Fibroblast of skin of right quadriceps (primary cell): ENCODE measurements at places on chromosomes 16 and 17.

DNA sequence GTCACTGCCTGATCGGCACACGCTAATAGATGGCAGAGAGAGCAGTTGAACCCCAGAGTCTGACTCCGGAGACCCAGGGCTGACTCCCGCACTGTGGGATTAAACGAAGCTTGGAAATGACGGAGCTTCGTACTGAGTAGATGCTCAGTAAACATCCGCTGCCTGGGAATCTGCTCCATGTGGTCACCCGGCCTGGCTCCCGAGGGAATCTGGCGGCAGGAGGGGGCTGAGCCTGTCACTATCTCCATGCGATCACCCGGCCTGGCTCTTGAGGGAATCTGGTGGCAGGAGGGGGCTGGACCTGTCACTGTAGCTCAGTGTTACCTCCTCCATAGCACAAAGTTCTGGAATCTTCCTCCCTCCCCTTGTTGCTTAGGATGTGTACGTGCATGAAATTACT, 139.7 kb upstream of the CIBAR2 start:
- no peak for DNase-seq

GRCh38 chr17:50956750-50957523, 90.8 kb upstream of the TOB1 start:
- DNase-seq = peak; percentile 58

- no peak for DNase-seq
Observed at GRCh38 chr17:50818921-50819657, 16.3 kb upstream of the WFIKKN2 start.

DNA sequence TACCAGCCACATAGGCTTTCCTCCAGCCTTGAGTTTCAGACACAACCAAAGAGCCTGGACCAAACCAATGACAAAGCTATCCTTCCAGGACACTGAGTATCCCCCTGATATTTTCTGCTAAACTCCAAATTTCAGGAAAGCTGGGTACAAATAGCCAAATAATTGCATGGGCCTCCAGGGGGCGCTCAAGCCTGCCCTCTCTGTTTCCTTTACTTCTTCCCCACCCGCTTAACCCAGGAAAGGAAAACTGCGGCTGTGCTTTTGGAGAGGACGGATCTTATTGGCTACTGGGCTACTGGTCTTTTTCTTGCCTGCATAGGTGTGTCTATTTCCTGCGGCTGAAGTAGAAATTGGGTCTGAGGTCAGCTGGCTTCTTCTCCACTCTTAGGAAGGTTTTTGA, 30.1 kb downstream of the GNGT2 start:
- peak; percentile 54 for DNase-seq

- no peak for DNase-seq
Observed at GRCh38 chr16:66903544-66904427, 14.9 kb downstream of the CDH16 start.

DNA sequence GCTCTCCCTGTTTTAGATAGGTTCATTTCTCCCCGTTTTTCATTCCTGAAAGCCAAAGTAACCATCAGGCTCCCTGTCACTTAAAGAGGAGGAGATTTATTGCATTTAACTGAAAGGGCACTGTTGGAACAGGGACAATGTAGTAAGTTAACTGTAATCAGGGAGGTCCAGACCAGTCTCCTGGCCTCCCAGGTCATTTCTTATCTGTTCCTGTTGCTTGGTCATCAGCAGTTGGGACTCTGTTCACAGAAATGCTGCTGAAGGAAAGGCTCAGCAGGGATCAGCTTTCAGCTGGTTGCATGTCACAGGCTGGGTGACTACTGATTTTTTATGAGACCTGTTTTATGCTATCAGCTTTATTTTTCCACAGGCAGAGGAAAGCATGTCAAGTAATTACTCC, 622.6 kb upstream of the GOT2 start:
- DNase-seq = no peak

- no peak for DNase-seq
Observed at GRCh38 chr16:1416521-1416941, 2.0 kb upstream of the UNKL start.

DNA sequence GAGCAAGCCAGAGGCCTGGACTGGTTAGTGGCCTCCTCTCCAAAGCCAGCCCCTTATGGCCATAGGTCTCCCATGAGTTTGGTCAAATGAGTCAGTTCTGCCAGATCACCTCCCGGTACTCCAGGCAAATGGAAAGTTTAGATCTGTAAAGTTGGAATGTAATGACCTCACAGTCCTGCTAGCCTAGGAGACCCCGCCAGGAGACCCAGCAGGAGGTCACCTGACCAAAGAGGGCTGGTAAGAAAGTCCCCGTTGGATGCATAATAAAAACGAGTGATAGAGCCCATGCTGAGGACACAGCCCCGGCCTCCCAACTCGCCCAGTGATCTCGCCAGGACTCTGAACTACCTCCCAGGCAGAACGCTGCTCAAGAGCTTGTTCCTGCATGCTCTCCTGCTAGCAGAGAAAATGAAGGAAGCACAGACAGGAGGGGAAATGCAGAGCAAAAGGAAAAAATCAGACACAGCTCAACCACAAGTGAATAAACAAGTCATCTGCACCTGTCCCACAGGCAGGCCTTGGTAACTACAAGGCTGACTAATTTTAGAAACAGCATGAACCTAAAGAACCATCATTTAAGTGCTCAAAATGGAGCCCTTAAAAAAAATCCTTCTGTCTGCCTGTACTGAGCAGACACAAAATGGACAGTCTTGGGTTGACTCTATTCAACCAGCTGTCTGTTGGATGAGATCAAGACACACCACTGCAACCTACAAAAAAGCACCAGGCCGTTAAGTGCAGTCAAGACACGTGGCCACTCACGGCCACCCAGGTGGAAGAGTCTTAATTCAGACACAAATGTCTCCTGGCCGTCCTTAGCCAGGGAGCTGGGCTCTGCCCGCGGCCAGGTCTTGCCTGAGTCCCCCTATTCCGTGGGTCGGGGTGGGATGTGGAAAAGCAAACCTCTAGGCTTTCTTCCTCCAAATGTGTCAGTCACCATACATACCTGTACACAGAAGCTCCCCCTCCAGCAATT, 9.2 kb downstream of the CDIP1 start:
- peak; percentile 30 for DNase-seq

GRCh38 chr17:3988297-3989040, 24.2 kb upstream of the ATP2A3 start:
- peak; percentile 46 for DNase-seq

DNA sequence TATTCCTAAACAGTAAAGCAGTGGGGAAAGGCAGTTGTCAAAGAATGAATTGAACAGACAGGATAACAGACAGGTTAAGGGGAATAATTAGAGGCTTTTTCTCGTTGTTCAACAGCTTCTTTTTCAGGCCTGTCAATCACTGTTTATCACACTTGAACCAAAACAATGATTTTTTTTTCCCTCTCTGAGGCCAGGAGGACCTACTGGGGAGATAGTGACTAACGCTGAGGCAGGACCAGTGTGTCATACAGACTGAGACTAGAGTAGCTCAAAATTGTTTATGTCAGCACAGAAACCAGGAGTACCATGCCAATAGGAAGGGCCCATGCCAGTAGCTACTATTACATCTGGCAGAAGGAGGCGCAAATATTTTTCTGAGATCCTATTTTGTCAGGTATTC, 41.3 kb upstream of the NLK start:
- DNase-seq = no peak

DNA sequence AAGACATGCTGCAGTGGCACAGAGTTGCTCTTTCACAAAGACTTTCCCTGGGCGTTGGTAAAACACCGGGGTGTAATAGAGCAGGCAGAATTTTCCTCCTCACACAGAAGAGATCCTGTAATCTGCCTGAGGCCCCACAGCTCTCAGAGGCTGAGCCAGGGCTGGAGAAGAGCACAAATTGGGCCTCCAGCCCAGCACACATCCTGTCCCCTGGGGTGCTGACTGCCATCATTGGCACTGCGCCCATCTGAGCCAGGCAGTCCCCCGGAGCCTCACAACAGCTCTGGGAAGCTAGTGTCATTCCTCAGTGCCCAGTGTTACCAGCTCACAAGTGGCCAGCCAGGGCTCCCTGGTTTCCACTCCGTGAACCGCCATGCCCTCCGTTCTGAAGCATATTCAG, 119.4 kb downstream of the SOCS1 start:
- DNase-seq = peak; percentile 67

- no peak for DNase-seq
Observed at GRCh38 chr16:68351991-68352431, 41.2 kb downstream of the PRMT7 start.

DNA sequence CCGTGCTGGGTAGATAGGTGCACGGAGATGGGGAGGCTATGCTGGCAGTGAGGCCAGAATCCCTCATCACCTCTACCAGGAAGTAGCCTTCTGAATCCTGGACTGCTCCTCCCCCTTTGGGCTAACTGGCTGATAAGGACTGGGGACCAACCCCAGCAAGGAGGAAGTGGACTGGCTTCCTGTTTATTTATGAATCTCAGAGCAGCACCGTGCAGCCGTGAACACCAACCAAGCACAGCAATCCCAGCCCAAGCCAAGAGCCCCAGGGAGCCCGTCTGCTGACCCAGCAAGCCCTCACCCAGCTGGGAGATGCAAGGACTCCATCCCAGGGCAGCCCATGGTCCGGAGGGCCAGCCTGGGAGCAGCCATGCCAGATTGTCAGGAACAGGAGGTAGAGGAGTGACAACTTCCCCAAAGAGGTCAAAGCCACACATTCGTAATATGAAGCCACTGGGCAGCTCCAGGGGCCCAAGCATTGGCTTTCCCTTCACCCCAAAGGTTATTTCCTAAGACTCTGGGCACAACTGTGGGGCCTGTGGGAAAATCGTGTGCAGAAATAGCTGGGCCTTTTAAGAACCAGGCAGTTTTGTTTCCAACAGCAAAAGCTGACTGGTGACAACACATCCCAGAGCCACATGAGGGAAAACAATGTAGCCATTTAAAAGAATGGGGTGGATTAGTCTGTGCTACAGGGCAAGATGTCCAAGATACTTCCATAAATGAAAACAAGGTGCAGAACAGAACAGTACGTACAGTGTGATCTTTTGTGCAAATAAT, 23.9 kb downstream of the PHB1 start:
- DNase-seq = no peak

DNA sequence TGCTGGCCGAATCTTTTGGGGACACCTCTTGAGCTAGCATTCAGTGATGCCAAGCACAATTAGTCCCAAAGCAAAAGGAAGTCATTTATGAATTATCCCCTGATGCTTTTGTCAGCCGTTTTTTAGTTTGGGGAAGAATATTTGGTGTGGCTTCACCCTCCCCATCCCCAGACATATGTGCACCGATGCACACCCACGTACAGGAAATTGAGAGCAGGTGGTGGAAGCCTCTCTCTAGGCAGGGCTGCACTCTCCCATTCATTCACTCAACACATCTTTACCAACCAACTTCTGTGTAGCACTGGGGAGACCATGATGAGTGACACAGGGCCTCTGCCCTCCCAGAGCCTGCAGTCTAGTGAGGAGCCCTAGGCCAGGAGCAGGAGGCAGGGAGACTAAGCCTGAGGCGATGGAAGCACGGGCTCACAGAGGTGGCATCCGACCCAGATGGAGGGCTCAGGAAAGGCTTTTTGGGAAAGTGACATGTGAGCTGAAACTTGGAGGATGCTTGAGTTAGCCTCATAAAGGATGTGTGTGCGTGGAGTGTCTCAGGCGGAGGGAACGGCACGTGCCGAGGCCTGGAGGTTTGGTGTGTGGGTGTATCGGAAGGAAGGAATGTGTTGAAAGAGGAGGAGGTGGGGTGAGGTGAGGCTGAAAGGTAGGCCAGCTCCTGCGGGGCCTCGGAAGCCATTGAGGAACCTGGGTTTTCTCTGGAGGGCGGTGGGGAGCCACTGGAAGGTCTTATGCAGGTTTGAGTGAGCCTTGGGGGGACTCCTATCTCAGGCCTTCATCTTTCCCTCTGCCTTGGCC, 43.8 kb downstream of the PSME3IP1 start:
- no peak for DNase-seq

DNA sequence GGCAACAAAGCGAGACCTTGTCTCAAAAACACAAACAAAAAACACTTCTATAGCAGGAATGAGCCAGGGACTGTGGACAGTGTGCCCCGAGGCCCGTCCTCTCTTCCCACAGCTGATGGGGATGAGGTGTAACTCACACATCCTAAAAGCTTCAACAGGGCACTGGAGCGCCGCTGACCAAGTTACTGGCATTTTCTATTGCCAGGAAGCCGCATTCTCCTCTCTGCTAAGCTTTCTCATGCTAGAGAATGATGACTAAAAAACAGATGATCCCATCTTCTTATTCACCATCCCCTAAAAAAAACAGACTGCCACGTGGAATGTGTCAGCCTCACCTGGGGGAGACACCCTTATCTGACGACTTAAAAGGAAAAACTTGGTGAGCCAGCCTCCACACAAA, 16.3 kb downstream of the CARHSP1 start:
- DNase-seq = no peak

DNA sequence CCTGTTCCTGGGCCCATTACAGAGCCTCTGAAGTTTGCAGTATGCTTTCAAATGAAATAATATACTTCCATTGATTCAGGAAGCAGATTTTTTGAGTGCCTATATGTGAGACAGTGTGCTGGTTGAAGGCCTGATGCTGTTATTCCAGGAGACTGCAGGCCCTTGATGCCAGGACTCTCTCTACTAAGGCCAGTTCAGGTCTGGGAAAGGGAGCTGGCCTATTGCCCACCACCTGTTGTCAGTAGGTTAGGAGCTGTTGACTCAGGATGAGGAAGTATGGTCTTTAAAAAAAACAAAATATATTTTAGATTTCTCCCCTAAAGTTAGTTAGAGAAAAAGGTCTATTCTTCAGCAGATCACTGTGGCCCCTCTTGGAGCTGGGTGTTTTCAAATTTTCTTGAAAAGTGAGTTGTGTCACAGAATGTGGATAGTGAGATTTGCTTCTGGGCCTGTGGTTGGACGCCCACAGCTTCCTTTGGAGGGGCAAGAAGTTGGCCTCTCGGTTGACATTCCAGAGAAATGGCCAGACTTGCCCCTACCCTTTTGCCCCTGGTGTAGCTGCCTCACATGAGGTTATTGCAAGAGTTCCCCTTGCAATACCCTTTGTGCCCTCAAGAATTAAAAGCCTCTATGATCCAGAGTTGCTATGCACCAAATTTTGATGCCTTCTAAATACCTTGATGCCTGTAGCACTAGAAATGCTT, 7.9 kb downstream of the ESRP2 start:
- no peak for DNase-seq

DNA sequence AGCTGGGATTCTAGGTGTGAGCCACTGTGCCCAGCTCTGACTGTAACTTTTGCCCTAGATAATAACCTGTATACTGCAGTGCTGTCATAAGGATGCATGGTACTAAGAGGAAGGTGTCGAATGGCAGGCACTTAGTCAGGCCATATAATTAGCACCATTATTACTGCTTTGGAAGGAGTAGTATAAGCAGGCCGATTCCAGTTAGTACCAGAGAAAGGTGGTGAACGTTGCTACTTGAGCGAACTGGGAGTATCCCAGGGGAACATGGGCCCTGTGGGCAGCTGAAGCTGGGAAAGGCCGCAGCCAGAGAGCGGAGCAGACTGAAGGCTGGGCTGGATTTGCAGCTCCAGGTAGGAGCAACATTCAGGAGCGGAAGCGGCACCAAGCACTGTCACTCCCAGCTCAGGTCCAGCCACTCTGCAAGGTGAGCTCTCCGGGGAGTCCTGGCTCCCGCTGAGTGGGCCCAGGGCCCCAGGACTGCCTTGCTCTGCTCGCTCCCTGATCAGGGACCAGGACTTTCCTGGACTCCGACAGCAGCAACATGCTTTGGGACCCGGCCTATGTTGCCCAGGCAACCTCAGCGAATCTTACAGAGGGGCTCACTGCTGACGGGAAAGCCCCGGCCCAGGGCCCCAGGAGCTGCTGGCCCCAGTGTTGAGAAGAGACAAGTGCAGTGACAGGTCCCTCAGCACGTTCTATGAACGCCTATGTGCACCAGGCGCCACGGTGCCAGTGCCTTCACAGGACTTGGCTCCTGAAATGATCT, 28.6 kb downstream of the C16orf74 start:
- DNase-seq = no peak

- DNase-seq = no peak
Observed at GRCh38 chr16:14131774-14132695, 60.9 kb downstream of the MRTFB start.
